ENCODE measurements at places on chromosomes 2 and 18.

GRCh38 chr18:70621710-70622109 is 332.9 kb downstream of the SOCS6 start:
- no peak for DNase-seq

DNA sequence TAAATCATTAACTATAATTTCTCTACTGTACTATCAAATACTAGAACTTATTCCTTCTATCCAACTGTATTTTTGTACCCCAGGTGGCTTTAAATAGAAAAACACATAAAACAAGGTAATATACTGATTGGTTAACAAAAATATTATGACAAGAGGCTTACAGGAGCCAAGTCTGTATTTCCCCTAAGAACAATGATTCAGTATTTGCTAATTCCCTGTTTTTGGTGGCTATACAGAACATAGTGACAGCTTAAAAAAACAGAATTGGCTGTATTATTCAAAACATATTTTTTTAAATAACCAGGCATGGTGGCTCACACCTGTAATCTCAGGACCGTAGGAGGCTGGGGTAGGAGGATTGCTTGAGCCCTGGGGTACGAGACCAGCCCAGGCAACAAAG is 16.3 kb downstream of the RTN4 start:
- no peak for DNase-seq

- no peak for DNase-seq
These were observed 10.8 kb downstream of the BUB1 start for GRCh38 chr2:110667071-110667470.

DNA sequence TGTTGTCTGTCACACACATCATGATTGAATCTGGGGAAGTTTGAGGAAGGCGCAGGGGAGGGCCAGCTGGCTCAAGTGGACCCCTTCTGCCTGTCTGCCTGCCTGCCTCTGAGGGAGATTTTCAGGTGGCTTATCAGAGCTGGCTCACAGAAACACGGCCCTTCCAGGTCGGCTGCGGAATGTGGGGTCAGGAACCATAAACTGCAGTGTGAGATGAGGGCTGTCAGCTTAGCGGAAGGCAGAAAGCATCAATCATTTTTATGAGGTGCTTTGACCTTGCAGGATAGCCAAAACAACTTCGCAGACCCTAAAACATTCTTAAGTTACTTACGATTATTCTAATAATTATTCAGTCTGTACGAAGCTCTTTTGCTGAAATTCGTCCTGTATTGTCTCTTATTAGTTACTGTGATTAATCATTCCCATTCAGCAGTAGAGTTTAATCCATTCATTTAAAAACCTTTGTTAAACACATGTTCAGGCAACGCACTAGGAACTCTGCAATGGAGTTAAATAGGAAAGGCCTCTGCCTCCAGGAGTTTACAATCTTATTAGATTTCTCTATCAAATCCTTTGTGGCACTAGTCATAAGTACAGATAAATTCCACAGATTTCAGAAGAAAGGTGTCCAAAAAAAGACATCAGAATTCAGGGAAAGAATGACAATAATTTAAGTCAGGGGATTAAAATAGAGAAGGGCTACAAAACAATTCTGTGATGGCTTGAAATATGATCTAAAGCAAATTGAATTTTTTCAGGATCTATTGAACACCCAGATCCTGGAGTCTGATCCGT is 371.6 kb downstream of the HRH4 start:
- no peak for DNase-seq

DNA sequence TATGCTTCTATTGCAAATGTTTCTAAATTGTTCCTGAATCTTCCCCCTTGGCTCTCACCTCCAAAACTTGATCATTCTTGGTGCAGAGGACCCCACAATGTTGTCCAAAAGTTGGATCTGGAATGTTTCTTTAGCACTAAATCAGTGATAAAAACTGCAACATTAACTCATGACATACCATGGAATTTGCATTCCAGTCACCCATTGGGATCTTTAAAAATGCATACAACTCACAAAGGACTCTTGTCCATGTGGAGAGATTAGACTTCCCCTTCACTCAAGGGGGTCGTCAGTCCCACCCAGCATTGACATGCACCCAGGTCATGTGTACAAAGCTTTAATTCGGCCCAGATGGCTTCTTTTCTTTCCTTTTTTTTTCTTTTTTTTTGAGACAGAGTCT is 169.3 kb downstream of the SETBP1 start:
- DNase-seq, result no peak

- DNase-seq, result no peak
These were observed 457.9 kb downstream of the RIT2 start for GRCh38 chr18:42657551-42657950.

DNA sequence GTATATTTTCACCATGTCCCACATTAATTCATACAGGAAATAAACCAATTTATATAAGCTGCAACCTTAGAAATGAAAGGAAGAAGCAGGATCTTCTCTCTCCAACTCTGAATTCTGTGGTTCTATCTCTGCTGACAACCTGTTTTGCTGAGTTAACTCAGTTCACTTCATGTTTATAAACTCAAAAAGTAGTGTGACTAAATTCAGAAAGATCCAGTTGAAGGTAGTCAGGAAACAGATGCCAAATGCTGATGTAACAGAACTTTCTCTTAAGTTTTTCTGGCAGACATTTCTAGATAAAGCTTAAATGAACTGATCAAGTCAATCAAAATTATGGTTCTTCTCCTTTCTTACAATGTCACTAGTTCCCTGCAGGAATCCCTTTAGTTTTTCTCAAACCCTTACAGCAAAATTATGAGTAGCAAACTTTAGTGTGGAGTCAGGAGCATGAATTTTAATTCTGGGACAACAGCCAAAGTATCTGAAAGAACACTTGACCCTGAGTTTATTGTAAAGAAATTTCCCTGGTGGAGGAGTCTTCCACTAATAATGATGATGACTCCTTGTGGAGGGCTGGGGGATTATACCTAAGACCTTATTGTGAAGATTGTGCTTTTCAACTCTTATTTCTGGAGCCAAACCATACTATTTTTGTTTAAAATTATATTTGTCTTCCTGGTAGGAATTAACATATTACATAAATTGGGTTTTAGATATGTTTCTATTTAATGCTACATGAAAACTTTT is 216.9 kb downstream of the MYO3B start:
- no peak for DNase-seq

DNA sequence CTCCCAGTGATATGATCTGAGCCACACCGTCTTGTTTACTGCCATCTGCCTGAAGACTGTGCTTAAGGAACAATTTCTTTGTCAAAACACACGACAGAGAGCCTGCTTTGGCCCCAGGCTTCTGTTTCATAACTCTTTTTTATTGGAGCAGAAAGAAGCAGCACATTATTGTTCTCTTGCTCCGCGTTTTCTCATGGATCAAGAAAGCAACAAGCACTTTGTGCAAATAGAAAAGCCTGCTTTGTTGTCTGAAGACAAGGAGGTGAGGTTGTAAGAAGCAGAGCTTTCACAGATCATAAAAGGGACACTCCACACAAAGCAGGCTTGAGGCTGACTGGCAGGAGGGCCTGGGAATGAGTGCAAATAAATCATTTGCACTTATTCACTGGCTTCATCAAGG is 118.3 kb upstream of the FAM136A start:
- no peak for DNase-seq

GRCh38 chr18:12930908-12931307 is 16.9 kb upstream of the SEH1L start:
- DNase-seq, result no peak

DNA sequence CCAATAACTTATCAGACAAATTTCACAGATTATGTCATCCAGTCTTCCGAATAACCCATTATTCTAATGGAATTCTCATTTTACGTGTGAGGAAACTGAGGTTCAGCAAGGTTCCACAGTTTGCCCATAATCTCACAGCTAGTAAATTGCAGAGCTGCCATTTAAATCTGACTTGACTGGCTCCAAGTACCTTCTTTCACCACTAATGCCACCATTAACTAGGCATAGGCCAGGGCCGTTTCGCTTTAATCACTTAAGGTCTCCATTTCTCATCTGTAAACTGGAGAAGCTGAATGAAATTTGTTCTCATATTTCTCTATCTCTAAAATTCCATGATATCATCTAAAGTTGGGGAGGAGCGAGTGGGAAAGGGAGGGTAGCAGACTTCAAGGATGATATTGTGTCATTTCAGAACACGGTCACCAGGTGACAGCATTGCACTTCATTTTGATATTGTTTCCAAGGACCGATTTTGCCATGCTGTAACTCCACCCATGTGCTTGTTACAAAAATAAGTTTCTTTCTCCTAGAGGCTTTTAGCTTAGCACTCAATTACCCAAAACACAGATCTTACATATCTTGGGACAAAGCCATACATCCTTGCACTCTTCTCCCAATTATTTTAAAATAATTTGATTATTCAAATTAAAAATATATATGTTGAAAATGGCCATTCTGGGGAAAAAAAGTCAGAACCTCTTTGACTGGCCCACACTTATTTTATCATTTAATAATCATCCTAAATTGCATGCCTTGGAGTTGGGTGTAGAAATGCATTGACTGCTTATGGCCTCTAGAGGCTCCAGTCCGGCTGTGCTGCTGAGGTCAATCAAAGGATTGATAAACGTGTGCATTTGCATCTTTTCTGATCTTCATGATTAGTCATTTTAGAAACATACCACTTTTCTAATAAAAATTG is 123.8 kb downstream of the AKAIN1 start:
- no peak for DNase-seq

GRCh38 chr18:22253676-22254075 is 84.3 kb downstream of the GATA6 start:
- DNase-seq, result no peak

All from caudate nucleus (tissue), 63 donors.